ENCODE measurements at places on chromosomes 12 and 14. TPM values are rescaled to one million over a fixed set of nuclear protein-coding genes. Genes with fewer than 3 reads are reported as not detected.

DNA sequence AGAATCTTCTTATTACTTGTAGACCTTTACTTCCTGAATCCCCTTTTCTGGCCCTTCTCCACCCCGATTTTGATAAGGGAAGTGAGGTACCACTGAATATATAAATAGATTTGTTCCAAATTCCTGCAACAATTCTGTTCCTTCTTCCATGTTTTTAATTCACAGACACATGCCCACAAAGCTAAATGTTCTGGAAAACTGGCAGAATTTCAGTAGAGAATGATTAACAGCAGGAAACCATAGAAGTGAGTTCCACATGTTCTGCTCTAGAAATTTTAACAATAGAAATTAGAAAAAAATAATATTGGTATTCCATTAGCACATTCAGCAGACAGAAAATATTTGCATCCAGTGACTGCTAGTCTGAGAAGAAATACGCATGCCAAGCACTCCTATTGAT is 139.6 kb downstream of the SLC2A13 start:
- no peak overlapping the region for H3K4me3 ChIP-seq
- H3K36me3 ChIP-seq, result peaks cover 3% of the 10 kb centered on the region
- H3K4me1 ChIP-seq, result no peaks in the 10 kb centered on the region
- no peaks in the 10 kb centered on the region for H3K27me3 ChIP-seq

Gene LTB4R2
- total RNA-seq, result 12.0 TPM

Gene GYS2
- not detected for total RNA-seq

GRCh38 chr12:57452181-57452936 is 2.7 kb upstream of the INHBE start:
- DNase-seq, result peak; percentile 55
- peak overlapping the region; percentile 9 for H3K27ac ChIP-seq
- H3K27me3 ChIP-seq, result no peaks in the 10 kb centered on the region

Gene B4GALNT3
- total RNA-seq, result 2.8 TPM

Gene STYK1
- 0.70 TPM for total RNA-seq

DNA sequence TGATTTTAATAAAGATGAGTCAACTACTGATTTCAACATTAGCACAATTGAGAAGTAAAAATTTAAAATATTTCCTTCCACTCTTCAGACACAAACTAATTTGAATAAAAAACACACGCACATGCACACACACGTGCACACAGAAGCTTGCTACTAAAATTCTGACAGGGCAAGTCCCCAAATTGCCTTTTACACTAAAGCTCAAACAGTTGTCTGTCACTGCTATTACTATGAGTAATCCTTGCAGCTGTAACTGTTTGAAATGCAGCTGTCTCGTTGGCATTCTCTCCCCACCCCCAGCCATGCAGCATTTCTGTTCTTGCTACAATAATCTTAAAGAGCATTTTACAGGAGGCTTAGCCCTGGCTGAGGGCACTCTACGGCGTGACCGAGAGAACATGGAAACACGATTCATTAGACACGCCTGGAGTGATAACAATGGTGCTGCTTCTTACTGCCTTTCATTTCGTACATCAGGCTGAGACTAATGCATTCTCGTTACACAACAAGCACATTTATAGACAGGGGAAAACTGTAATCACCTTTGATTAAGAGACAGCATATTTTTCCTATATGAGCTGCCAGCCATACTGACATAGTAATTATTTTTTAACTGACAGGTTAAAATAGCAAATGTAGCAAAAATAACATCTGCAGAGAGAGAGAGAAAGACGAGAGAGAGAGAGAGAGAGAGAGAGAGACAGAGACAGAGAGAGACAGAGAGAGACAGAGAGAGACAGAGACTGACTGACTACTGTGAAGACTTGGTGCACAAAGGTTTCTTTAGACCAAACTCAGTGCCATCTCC is 153.8 kb downstream of the MED13L start:
- H3K36me3 ChIP-seq, result no peaks in the 10 kb centered on the region
- peak overlapping the region; percentile 51 for H3K27ac ChIP-seq
- DNase-seq, result peak; percentile 77
- H3K27me3 ChIP-seq, result no peaks in the 10 kb centered on the region
- H3K4me1 ChIP-seq, result peaks cover 65% of the 10 kb centered on the region

Gene MGP
- total RNA-seq, result not detected

GRCh38 chr12:48029491-48030172 is 25.4 kb upstream of the COL2A1 start:
- no peak overlapping the region for H3K27ac ChIP-seq
- no peaks in the 10 kb centered on the region for H3K36me3 ChIP-seq
- no peaks in the 10 kb centered on the region for H3K4me1 ChIP-seq
- DNase-seq, result no peak

DNA sequence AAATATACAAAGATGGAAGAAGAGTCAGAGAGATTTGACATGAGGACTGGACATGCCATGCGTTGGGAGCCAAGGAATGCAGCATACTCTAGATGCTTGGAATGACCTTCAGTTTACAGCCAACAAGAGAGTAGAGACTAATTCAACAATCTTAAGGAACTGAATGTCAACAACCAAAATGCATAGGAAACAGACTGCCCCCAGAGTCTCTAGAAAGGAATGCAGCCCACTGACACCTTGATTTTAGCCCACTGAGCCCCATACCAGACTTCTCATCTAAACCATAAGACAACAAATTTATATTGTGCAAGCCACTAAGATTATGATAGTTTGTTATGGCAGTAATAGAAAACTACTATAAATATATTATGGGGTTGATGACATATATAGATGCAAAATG is 611.2 kb downstream of the RPS29 start:
- H3K27ac ChIP-seq, result no peak overlapping the region
- no peak for DNase-seq
- H3K4me1 ChIP-seq, result no peaks in the 10 kb centered on the region
- no peak overlapping the region for H3K4me3 ChIP-seq
- H3K36me3 ChIP-seq, result no peaks in the 10 kb centered on the region

Measured in activated CD8-positive, alpha-beta T cell treated with anti-CD3 and anti-CD28 coated beads for 36 hours (primary cell).